ENCODE measurements at places on chromosomes 4 and X.

DNA sequence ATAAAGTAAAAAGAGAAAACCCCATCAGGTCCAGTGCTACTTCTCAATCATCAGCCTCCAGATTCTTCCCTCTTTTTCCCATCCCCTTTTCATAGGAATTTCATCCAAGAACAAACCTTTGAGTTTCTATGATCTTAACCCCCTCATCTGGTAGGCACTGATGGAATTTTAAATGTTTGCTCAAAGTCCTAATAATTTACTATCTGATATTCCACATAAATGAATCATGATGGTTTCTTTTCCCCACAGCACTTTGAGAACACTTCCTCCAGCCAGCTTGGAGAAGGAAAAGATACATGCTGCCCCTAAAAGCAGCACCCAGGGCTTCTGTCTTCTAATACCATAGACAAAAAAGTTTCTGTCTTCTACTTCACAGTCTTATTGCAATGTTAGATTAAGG is 19.4 kb upstream of the KLHL8 start:
- DNase-seq, result no peak

GRCh38 chr4:175427751-175428150 is 384.3 kb downstream of the GPM6A start:
- no peak for DNase-seq

DNA sequence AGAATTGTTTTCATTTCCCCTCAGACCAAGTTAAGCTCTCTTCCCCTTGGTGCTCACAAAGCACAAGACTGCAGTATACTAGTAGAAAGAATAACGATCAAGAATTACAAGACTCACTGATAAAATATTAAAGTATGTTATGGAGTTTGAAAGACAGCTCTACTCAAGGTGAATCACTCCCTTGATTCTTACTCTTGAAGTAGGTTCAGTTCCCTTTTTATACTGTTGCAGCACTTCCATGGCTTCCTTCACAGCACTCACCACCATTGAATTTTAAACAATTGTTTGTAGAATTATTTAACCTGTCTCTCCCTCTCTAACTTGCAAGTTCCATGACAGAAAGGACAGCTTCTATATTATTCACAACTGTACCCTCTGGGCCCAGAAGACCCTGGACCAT is 42.2 kb downstream of the CASK start:
- DNase-seq, result no peak

- no peak for DNase-seq
Observed at GRCh38 chr4:169815606-169816005, 57.9 kb upstream of the HPF1 start.

GRCh38 chr4:4607336-4608213 is 65.7 kb upstream of the STX18 start:
- DNase-seq, result no peak
